Renal cortical epithelial cell (primary cell): ENCODE measurements at places on chromosomes 4 and X. TPM values are rescaled to one million over a fixed set of nuclear protein-coding genes. Genes with fewer than 3 reads are reported as not detected.
A peak's percentile ranks its signal among the peaks of the same experiment; 100 is the strongest.

- DNase-seq: no peak
These were observed 1844.4 kb upstream of the PCDH10 start for GRCh38 chr4:131304686-131305085.

- DNase-seq: no peak
These were observed 94.7 kb downstream of the LINC00632 start for GRCh38 chrX:140804292-140804691.

GRCh38 chr4:108006361-108006760 lies 16.7 kb downstream of the HADH start:
- no peak for DNase-seq

GRCh38 chr4:61149278-61149677 lies 50.8 kb upstream of the ADGRL3 start:
- no peak for DNase-seq

- DNase-seq: no peak
These were observed 88.1 kb downstream of the NBDY start for GRCh38 chrX:56817179-56817578.

- DNase-seq: peak; percentile 92
These were observed at the start of gene SCML1 for GRCh38 chrX:17736856-17737709. Gene SCML1 (plus strand): TSS chrX:17737493. CDS start chrX:17744187, 6,694 bp downstream.

DNA sequence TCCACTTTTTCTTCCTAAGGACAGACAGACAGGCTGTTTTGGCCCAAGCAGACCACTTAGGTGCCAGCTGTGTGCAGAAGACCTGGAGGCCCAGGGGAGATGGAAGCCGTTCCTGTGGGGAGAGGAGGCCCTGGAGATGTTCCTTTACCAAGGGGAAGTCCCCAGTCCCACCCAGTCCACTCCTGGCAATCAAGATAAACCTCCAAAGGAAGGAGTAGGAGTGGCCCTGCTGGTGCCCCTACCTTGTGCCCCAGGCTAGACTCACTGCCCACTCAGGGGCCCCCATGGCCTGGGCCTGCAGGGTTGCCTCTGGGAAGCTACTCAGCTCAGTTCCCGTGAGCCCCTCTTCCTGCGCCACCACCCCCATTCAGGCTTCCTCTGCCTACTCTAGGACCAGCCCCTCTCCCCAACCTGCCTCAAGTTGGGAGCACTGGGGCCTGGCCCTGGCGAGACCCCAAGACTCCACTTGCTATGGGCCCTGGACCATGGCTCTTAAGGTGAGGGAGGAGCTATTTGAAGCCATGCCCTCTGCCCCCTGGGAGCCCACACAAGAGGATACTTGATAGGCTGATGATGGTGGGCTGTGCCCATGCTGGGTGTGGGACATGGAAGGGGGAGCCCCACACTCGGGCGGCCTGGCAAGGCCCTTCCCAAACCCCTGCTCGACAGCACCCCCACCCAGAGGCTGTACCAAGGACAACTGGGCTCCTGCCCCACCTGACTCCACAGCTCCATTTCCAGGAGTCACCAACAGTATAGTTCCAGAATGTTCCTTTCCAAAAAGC lies 24.8 kb upstream of the RNF4 start:
- no peak for DNase-seq

DNA sequence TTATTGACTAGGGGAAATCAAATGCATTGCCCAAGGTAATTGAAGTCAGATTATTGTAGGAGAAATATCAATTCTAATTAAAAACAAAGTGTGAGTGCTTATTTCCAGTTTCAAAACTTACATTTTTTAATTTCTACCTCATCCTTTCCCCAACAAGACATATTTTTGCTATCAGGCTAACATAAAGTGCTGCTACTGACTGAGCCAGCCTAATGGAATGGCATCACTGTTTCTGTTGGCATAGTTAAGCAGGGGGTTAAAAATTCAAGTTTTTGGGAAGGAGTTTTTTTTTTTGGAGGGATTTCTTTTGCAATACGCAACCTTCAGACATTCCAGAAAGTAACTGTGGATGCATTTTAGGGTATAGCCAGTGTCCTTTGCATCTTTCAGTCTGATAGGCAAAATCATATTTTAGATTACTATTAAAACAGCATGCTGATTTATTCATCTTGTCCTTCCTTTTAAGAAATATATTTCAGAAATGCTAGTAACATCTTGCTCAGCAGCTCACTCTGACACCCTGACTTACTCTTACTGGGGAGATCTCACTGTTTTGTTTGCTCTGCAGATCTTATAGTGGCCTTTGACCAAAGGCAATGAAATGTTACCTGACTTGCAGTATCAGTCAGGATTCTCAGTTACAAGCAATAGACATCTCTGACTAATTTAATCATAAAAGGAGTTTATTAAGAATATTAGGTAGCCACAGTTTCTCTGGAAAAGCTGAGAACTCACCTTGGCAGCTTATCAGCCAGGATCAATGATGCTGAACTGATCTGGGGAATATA lies 24.4 kb downstream of the GAB1 start:
- DNase-seq: no peak

- no peak for DNase-seq
These were observed 47.8 kb downstream of the ZCCHC13 start for GRCh38 chrX:74351760-74352159.

DNA sequence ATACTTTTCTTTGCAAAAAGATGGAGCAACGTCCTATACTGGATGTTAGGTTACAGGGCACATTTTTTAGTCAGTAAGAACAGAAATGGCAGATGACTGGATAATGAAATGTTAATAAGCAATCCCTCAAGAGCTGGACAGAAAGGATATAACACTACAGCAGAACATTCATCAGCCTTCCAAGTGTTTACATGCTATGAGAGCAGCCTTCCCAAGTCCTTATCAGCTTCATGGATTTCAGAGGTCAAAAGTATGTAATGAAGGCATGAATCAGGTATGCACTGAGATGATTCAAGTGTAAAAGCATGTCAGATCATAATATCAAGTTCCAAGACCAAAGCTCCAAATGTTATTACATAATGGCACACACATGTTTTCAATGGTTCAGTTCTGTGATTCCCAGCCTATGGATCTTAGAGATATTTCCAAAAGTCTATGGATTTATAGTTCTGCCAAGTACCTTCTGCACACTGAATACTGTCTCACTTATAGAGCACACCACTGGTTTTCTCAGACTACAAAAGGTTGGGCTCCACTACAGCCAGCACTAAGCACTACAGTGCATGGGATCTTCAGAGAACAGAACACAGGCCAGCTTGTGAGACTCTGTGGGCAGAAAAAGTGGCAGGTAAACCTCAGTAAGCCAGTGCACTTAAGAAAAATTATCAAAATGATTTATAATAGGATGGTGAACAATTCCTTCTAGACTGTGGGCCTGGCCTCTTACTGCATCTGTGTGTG lies 49.2 kb downstream of the GPC4 start:
- DNase-seq: no peak

The LGI2 gene
- under 0.01 and 2.4 TPM in 2 replicates for total RNA-seq

The GRSF1 gene
- 128 and 131 TPM in 2 replicates for total RNA-seq

The CT55 gene
- not detected in 2 replicates for total RNA-seq
